H4 (cell line): ENCODE measurements at places on chromosomes 13 and 19. TPM values are rescaled to one million over a fixed set of nuclear protein-coding genes. Genes with fewer than 3 reads are reported as not detected.

Gene SBSN
- total RNA-seq, result 0.45 TPM in 1 of 2 replicates, not detected in the other

Gene LGALS16
- total RNA-seq, result not detected in 2 replicates

Gene NCCRP1
- total RNA-seq, result not detected in 2 replicates

GRCh38 chr19:13987101-13987890 lies 18.8 kb downstream of the RFX1 start:
- no peak for DNase-seq

- no peak for DNase-seq
Observed at GRCh38 chr13:110780422-110780821, 66.9 kb downstream of the ING1 start.

DNA sequence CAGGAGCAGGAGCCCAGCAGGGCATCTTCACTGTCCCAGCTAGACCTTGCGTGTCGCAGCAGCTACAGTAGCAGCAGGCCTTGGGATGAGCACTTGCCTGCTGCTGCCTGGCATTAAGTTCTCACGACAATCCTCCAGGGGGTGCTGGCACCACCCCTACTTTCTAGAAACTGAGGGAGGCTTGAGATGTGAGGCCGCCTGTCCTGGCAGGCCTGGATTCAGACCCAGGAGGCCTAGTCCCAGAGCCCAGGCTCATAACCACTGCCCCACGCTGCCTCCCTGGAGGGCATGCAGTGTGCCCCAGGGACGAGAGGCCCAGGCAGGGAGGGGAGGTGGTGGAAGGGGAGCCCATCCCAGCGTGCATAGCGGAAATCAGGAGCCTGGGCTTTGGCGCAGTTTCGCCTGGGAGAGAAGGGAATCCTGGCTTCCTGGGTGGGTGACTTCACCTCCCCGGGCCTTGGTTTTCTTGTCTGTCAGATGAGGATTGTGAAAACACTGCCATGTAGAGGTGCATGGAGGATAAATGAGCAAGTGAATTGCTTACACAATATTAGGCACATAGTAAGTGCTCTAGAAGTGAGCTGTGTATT lies 26.1 kb downstream of the PPP5C start:
- peak; percentile 49 for DNase-seq
